ENCODE measurements at places on chromosomes 5 and 9. TPM values are rescaled to one million over a fixed set of nuclear protein-coding genes. Genes with fewer than 3 reads are reported as not detected.

Gene SV2C
- not detected for total RNA-seq

Gene PCDHA13
- total RNA-seq = not detected

Gene IFNA13
- not detected for total RNA-seq

Gene KCNV2
- total RNA-seq = not detected

Gene ROR2
- 20.5 TPM for total RNA-seq

Gene NKD2
- total RNA-seq = not detected

Gene PCDH1
- total RNA-seq = 0.60 TPM

Gene RLN1
- total RNA-seq = not detected

Gene ARID3C
- not detected for total RNA-seq

Gene SOHLH1
- total RNA-seq = not detected

Gene SGCD
- 12.7 TPM for total RNA-seq

Gene SLC4A9
- total RNA-seq = not detected

Gene MOB3B
- 0.30 TPM for total RNA-seq

Gene KCTD16
- 33.0 TPM for total RNA-seq

Gene PDCD1LG2
- total RNA-seq = 8.3 TPM

Gene ADAMTS2
- total RNA-seq = 113 TPM

Gene CHSY3
- total RNA-seq = 43.7 TPM

Gene PCDHGC4
- 3.5 TPM for total RNA-seq

Gene TSLP
- total RNA-seq = 0.42 TPM
